ENCODE measurements at places on chromosomes 12 and 14.

- no peak for DNase-seq
These were observed 21.0 kb upstream of the RIC8B start for GRCh38 chr12:106753526-106753925.

- DNase-seq: no peak
These were observed 14.6 kb downstream of the CMKLR1 start for GRCh38 chr12:108324351-108325017.

- DNase-seq: peak; percentile 75
These were observed 12.0 kb upstream of the BLTP3B start for GRCh38 chr12:100154474-100155247.

DNA sequence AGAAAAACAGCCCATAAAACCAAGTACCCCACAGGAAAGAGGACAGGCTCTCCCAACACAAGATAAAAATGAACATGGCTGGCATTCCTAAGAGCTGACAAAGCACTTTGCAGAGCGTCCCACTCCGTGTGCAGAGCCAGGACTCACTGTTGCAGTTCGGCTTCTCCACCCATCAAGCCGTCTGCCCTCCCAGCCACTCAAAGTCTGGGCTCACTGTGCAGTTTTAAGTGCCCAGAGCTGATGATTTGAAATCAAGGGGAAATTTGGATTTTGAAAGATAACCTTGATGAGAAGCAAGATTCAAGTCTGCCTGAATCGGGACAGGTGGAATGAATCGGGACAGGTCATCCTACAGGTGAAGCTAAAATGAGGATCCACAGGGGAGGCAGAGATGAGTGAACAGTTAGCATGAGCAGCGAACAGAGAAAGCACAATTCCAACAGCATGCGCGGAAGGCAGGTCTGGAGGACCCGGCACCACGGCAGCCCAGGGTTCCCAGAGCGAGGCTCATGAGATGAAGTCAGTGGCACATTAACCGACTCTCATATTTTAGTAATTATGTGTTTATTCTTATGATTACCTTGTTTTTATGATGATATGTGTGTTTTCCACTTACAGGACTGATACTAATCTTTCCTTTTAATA lies 39.8 kb upstream of the GPR68 start:
- no peak for DNase-seq

- DNase-seq: no peak
These were observed 14.1 kb upstream of the GPRC5A start for GRCh38 chr12:12877153-12877768.

DNA sequence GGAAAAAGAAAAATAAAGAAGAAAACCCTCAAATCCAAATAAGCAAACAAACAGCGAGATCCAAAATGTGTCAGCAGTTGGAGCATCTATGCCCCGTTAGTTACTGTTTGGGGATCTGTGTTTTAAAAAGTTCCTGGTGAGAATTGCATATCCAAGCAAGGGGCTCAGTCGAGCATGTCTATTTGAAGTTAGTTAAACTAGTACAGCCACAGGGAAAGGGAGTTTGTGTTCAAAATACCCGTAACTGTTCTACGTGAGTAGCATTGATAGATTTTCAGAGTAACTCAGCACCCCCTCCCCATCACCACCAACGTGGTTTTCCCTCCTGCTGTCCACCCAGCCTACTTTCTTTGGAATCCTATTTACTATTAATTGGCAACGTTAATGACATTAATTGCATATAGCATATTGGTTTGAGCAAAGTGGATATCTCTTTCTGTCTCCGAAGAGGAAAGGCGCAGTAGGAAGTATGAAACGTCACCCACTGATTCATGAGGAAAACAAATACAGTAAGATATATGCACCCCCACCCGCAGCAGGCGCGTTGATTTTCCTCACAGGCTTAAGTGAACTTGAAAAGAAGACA lies 1.5 kb downstream of the NPAS3 start:
- DNase-seq: no peak

- no peak for DNase-seq
These were observed 461.0 kb downstream of the FOXG1 start for GRCh38 chr14:29227631-29228030.

DNA sequence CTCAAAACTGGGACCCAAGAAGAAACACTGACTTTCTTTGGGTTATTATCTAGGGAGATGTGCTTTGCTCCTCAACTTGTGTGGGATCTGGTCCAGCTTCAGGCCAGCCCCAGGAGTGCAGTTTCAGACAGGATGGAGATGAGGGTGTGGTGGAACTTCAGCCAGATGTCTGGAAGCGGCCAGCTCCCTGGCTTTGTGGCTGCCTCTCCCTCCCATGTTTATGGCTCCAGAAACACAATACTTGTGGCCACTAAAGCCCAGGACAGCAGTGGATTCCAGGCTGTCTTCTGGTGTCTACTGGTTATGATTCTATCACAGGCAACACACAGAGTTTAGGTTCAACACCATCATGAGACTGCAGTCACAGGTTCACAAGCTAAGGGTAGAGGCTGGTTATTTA lies 44.2 kb upstream of the EMP1 start:
- DNase-seq: no peak

DNA sequence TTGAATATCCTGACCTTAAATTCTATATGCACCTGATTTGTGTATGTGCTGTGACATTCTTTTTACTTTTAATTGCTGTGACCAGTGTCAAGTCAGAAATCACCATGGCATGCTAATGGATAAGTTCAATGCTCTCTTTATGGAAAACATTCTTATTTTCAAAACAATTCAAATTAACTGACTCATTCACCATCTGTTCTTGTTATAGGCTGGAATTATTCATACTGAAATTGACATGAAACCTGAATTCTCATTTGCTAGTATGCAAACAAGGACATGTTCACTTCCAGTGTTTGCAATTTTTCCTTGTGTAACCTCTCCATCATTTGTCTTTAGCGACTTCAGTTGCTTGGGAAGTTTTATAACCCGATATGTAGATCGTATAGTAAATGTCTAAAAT lies at the start of gene TAS2R30:
TAS2R30 (minus strand) TSS at position 340 of the 400 bp plus-strand sequence. CDS start 400 bp downstream, outside the sequence.
- no peak for DNase-seq

GRCh38 chr14:66842911-66843512 lies 335.1 kb downstream of the GPHN start:
- DNase-seq: no peak

- DNase-seq: no peak
These were observed 125.0 kb downstream of the PTPN11 start for GRCh38 chr12:112543751-112544150.

GRCh38 chr14:31788340-31788739 lies 227.1 kb downstream of the NUBPL start:
- DNase-seq: peak; percentile 3

DNA sequence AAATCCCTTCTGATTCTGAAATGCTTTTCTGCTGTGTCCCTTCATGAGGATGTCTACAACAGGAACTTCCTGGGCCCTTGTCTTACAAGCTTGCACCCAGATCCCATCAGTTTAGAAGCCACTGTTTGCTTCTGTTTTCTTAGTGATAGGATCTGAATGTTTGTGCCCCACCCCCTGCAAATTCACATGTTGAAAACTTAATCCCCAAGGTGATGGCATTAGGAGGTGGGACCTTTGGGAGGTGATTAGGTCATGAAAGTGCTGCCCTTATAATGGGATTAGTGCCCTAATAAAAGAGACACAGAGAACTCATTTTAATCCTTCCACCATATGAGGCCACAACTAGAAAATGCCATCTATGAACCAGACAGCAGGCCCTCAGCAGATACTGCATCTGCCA lies 36.0 kb upstream of the GNPNAT1 start:
- DNase-seq: no peak

DNA sequence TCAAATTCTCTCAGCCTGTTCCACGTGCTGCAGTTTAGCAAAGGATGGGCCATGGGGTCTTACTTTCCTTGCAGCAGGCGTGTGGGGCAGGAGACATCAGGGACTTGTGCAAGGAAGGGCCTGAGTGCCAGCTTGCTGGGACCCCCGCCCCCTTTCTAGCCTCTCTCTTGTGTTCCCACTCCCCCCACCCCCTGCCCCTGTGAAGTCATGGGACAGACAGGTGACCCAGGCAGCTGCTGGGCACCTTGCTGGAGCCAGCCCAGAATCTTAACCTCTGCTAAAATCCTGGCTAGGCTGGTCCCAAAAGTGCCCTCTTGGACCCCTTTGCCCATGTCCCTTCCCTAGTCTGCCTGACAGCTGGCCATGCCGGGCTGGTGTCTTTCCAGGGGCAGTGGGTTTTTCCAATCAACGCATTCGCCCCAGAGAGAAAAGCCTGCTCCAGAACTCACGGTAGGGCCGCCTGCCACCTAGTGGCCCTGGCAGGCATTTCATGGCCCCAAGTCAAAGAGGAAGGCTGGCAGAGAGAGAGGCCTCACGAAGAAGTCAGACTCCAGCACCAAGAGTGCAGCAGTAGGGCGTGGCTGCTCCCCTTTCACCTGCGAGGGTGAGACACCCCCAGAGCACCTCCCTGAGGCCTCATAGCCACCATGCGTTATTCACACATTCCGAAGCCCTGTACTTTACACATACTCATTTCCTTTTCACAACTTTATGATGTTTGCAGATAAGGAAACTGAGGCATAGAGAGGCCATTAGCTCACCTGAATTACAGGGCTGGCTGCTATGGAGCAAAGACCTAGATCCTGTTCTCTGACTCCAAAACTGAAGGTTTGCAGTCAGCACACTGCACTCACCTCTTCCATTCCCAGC lies 67.4 kb downstream of the LGMN start:
- DNase-seq: peak; percentile 69

- DNase-seq: peak; percentile 24
These were observed 678 bp downstream of the ZBTB25 start for GRCh38 chr14:64502887-64503433.
